ENCODE measurements at places on chromosomes 6 and 20.

DNA sequence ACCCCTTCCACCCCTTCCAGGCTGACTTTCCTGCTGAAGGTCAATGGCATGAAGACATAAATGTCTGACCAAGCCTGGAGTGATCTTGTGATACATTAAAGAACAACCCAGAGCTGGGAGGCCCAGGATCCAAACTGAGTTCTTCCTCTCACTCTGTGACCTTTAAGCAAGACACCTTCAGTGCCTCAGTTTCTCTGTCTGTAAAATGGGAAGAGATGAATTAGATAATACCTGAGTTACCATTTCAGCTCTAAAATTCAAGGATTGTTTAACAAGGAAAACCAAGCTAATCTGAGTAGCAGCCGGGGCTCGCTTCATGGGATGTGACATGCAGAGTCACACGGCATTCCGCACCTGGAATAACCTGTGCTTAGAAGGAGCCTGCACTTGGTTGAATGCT lies 7.0 kb upstream of the NFATC2 start:
- DNase-seq = no peak

GRCh38 chr20:17066902-17067301 lies 159.9 kb upstream of the PCSK2 start:
- DNase-seq = peak; percentile 2

- DNase-seq = no peak
Observed at GRCh38 chr20:21358737-21359136, 38.6 kb downstream of the NKX2-4 start.

GRCh38 chr6:161163466-161164181 lies 110.2 kb downstream of the AGPAT4 start:
- DNase-seq = no peak

GRCh38 chr20:31869942-31870725 lies at the start of the genes DUSP15 and TTLL9:
DUSP15 (minus strand) TSS chr20:31870527; CDS start chr20:31870337, 190 bp downstream.
TTLL9 (plus strand) TSS chr20:31870634; CDS start chr20:31871127, 493 bp downstream.
- DNase-seq = no peak

- no peak for DNase-seq
Observed at GRCh38 chr20:40961686-40962640, 66.7 kb upstream of the TOP1 start.

DNA sequence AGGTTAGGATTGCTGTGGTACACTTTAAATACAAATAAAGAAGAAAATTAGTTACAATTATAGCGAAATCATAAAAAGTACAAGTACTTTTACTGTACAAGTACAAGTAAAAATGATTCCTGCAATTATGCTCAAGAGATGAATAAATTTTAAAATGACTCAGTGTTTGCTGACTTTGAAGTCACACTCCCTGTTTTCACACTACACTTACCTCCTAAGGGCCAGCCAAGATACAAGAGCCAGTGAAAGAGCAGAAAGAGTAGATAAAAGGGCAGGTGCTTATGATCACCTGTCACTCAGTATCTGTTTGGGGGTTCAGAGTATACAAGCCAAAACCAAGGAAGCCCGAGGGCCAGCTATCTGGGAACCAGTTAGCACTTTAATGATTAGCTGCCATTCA lies 41.0 kb upstream of the COL21A1 start:
- DNase-seq = no peak

DNA sequence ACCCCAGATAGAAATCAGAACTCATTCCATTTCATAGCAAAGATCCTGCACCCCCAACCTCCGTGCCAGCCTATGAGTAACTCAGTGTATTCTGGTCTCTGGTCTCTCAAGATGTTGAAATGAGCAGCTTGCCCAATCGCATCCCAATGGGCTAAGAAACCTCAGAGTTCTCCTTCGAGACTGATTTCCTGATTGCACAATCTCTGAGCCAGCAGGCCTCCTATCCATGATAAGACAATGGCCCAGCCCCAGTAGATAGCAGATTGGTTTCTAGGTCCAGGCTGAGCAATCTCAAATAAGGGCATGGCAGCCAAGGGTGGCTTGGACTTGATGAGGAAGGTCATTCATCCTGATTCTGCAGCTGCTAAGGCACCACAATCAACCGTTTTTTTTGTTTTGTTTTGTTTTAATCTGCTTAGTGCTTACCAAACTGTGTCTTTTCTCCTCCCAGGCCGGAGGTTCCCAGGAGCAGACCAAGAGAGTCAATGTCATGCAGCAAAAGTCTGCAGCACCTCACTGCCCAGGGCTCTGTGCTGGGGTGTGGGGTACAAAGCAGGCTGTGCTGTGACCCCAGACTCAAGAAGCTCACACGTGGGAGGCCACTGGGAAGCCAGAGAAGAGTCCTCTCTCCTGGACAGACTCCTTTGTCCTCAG lies 125.1 kb upstream of the NXT1 start:
- DNase-seq = peak; percentile 66

- DNase-seq = peak; percentile 58
Observed at GRCh38 chr6:80282913-80283554, 176.6 kb downstream of the BCKDHB start.

DNA sequence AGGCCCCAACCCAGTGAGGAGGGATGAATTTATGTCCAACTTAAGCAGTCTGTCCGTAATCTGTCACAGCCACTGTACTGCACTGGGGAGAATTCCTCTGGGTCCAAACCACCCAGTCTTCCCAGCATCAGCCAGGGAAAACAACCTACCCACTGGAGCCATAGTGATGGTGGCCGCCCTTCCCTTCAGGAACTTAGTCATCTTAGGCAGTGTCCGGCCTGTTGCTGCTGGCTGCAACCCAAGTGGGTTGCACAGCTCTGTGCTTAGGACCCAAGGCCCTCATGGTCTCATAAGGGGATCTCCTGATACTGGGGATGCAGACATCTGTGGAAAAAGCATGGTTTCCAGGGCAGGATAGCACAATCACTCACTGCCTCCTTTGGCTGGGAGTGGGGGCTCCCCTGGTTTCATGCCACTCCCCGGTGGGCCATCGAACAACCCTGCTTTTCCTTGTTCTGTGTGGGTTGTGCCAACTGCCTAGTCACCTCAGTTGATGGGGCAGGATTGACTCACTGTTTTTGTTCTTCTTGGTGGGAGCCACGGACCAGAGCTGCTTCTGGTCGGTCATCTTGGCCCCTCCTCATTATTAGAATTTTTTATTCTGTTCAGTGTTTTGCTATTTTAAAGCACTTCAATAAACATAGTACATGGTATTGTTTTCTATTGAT lies 591.9 kb downstream of the DOK5 start:
- DNase-seq = no peak

DNA sequence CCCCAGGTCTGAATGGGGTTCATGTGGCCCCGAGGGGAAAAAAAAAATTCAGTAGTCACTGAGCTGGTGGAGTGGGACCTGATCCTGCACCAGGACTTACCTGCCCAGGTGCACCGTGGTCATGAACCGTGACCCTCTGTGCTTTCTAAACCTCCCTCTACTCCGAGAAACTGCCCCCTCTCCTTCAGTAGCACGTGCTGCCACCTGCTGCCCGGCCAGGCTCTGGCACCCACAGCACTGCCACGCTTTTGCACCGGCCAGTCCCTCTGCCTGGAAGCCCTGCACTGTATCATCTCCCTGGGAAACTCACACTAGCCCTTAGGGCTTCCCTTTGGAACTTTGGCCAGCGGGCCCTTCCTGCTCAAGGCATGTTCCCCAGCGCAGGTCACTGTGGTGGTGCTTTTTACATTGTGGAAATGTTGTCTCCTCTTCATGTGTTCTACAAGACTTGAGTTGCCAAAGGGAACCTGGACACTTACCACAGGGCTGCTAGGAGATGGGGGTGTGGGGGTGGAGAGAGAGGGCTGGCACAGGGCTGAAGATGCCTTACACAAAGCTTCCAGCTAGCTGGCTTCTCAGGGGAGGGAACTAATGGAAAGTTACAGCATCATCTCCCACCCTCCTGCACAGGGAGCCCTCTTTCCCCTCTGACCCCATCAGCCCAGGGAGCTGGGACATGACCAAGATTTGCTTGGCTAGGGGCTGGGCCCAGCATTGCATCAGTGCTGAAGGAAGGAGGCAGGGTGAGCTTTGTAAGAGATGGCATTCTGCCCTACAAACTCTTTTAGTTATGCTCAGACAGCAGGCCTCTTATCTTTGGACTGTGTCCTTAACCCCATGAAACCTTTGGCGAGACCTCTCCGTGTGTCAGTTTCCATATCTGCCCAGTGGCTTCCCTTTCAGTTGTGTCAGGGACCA lies 2.5 kb upstream of the PTPRT start:
- DNase-seq = no peak

DNA sequence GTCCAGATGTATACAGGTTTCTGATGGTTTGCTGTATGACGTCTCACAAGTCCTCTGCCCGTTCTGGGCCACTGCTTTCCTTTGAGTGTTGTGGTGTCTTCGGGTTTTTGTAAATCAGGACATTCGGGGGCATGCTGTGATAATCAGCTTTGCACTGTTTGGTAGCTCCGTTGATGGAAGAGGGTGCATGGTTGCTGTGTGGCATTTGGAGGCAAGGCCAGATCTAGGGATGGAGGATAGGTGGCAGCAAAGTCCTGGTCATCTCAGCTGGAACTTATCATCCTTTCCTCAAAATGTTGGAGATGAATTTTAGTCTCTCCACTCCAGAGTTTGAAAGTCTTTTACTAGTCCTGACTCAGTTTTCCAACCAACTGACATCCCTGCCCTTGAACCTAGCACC lies 91.0 kb downstream of the SCP2D1 start:
- DNase-seq = no peak

DNA sequence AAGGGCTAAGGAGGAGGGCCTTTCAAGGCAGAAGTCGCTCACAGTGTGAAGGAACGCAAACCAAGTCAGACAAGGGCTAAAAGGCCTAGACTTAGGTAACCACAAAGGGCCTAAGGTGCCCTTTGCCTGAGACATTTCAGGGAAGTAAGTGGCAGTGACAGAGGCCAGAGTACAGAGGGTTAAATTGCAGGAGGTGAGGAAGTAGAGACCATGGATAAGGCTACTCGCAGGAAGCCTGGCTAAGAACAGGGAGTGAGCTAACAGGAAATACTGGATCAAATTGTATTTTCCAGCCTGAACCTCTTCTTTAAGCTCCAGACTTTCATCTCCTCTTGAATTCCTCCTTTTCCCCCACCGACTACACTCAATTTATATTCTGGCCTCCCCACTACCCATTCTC lies 16.6 kb downstream of the ZHX3 start:
- DNase-seq = no peak

DNA sequence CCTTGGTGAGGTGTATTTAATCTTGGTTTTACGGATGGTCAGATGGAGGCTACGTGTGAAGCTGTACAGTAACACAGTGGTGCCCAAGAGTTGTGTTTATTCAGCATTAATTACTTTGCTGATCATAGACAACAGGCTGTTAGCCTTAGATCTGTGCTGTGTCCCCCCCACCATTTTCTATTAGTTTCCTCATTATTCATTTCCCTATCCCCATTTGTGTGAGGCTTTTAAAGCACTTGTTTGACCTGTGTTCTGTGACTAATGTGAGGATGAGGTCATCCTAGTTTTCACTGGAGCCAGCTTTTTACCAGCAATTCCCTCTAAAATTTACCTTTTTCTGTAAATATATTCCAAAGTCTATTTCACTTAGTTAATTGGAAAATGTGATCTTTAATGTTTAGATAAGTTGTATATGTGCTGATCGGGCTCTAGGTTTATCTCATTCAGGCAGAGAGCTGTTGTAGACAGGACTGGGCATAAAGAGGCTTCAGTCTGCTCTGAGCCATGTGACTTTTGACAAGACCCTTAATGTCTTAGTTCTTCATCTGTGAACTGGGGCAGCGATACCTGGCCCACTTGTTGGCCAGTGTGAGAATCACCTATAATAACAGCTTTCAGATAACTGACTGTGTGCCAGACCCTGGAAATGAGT lies 8.4 kb downstream of the MAPRE1 start:
- DNase-seq = no peak
